ENCODE measurements at places on chromosomes 3 and 15. TPM values are rescaled to one million over a fixed set of nuclear protein-coding genes. Genes with fewer than 3 reads are reported as not detected.

- H3K27ac ChIP-seq = no peak overlapping the region
- no peak for DNase-seq
- no peaks in the 10 kb centered on the region for H3K27me3 ChIP-seq
These were observed 67.4 kb upstream of the LARS2 start for GRCh38 chr3:45320986-45321385.

DNA sequence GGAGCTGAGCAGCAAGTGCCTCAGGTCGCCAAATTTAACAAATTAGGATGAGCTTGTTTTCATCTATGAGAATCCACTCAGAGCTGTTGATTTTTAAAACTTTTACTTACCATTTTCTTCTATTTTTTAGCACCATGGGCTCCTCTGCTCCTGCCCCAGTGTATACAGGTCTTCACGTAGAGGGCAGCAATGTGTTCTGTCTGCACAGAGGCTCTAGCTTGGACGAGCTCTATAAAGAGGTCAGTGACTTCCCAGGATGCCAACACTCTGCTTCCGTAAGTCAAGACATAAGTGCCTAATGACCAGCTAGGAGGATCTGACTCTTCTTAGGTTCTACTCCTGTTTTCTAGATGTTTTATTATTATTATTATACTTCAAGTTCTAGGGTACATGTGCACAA lies 41.2 kb upstream of the CNOT10 start:
- H3K4me1 ChIP-seq = no peaks in the 10 kb centered on the region
- H3K36me3 ChIP-seq = no peaks in the 10 kb centered on the region
- DNase-seq = no peak

GRCh38 chr3:39378957-39379777 lies 4.0 kb upstream of the SLC25A38 start:
- H3K27me3 ChIP-seq = no peaks in the 10 kb centered on the region
- no peak for DNase-seq
- no peak overlapping the region for H3K4me3 ChIP-seq

- H3K36me3 ChIP-seq = no peaks in the 10 kb centered on the region
- DNase-seq = no peak
- H3K4me3 ChIP-seq = no peak overlapping the region
- H3K27me3 ChIP-seq = no peaks in the 10 kb centered on the region
These were observed 64.2 kb downstream of the CD200R1L start for GRCh38 chr3:112782491-112782890.

Gene LRRIQ4
- total RNA-seq = 0.71 TPM

All from B cell (primary cell).